Stimulated activated CD8-positive, alpha-beta memory T cell treated with anti-CD3 and anti-CD28 coated beads, Interleukin-4, amount 100 ng/mL, for 1 hour (primary cell): ENCODE measurements at places on chromosomes 6 and 20.

DNA sequence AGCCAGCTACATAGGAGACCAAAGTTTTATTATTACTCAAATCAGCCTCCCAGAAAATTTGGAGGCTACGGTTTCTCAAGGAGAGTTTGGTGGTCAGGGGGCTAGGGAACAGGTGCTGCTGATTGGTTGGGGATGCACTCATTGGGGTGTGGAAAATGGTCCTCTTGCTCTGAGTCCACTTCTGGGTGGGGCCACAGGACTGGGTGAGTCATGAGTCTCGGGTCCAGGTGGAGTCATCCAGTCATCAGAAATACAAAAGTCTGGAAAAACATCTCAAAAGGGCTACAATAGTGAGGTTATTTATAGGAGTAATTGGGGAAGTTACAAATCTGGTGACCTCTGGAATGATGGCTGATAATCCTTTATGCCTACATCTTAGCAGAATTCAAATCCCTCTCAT lies 54.3 kb upstream of the SLC22A16 start:
- no peak for DNase-seq

DNA sequence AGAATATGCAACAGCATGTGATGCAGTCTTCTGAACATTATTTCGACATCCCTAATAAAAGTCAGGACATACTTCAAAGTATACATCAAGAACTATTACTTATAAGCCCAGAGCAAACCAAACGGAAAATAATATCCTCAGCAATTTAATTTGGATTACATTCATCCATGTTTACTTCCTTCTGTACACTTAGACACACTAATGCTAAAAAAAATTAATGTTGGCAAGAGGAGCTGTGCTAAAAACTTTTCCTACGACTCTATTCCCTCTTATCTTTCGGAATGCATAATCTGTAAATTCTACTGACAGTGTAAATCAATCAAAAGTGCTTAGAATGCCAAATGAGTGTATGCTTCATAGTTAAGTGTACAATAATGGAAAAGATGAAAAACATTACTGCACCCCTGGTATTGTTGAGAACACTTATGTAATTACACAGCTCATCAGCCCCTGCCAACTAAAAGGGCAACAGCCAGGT lies 301.2 kb upstream of the HSF2 start:
- no peak for DNase-seq

GRCh38 chr6:79842376-79843040 lies 104.8 kb downstream of the ELOVL4 start:
- no peak for DNase-seq

GRCh38 chr6:23184351-23184750 lies 615.0 kb downstream of the HDGFL1 start:
- no peak for DNase-seq

- no peak for DNase-seq
Observed at GRCh38 chr20:31740208-31740607, 1.1 kb downstream of the TPX2 start.

- DNase-seq, result no peak
Observed at GRCh38 chr20:17642404-17643269, 39.4 kb downstream of the RRBP1 start.

- DNase-seq, result peak; percentile 39
Observed at GRCh38 chr20:59495894-59496510, 108.3 kb upstream of the PHACTR3 start.

DNA sequence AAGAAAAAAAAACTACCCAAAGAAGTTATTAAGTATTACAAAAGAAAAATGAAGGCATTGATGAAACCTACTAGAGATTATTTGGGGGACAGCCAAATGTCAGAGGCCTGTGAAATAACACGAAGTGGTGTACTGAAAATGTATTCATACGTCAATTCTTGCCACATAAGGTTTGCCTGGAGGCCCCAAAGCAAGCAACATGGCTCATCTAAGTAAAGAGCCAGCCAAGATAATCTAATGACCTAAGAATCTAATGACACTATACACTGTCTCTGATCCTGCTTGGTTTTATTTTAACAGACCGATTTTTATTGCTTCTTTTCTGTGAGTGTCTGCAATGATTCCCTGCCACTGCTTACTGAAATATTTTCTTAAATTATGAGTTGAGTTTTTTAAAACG lies 34.7 kb downstream of the FILIP1 start:
- no peak for DNase-seq

- no peak for DNase-seq
Observed at GRCh38 chr20:62272200-62272599, 30.6 kb upstream of the ADRM1 start.

GRCh38 chr6:89310929-89311328 lies 4.2 kb downstream of the GABRR2 start:
- no peak for DNase-seq

DNA sequence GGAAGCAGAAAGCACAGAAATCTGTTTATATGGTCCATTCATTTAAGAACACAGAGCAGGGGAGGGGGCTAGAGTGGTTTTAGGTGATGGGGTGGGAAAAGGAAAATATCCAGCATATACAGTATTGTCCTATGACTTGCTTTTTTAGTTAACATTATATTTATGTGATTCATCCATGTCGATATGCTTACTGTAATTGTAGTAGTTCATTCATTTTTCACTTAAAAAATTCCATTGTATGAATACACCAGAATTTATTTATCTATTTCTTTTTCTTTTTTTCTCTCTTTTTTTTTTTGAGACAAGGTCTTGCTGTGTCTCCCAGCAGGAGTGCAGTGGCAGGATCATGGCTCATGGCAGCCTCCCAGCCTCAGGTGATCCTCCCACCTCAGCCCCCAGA lies 9.6 kb upstream of the PRIM2 start:
- DNase-seq, result no peak

DNA sequence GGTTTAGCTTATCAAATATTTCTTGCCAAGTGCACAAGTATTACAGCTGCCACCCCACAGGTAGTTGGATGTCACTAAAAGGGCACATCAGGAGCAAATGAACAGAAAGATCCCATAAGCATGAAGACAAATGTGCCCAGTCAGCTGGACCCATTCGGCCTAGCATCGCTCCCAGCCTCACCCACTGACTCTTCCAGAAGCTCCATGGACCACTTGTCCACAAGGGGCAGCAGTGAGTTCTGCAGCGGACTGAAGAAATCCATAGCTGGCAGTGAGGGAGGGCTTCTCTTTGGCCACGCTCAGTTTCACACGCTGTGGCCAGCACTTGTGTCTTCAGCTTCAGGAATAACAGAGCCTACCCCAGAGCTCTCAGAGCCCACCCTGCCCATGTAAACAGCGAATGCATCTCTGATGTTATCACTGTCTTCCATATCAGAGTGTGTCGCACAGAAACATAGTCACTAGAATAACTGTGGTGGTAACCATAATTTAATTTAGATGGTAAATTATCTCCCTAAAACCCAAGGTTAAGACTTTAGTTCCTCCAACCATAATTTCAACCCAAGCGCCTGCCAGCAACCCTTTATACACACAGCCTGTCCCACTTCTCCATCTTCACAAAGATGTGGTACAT lies 15.8 kb downstream of the CGA start:
- DNase-seq, result no peak

- DNase-seq, result no peak
Observed at GRCh38 chr6:17877895-17878440, 109.5 kb downstream of the KIF13A start.

GRCh38 chr6:126909493-126909892 lies 209.0 kb upstream of the RSPO3 start:
- DNase-seq, result no peak

GRCh38 chr20:47814632-47815415 lies 29.5 kb upstream of the SULF2 start:
- DNase-seq, result no peak

- DNase-seq, result no peak
Observed at GRCh38 chr6:110246900-110247546, 66.8 kb downstream of the CDC40 start.

GRCh38 chr20:54344832-54345231 lies 130.6 kb upstream of the DOK5 start:
- DNase-seq, result no peak

DNA sequence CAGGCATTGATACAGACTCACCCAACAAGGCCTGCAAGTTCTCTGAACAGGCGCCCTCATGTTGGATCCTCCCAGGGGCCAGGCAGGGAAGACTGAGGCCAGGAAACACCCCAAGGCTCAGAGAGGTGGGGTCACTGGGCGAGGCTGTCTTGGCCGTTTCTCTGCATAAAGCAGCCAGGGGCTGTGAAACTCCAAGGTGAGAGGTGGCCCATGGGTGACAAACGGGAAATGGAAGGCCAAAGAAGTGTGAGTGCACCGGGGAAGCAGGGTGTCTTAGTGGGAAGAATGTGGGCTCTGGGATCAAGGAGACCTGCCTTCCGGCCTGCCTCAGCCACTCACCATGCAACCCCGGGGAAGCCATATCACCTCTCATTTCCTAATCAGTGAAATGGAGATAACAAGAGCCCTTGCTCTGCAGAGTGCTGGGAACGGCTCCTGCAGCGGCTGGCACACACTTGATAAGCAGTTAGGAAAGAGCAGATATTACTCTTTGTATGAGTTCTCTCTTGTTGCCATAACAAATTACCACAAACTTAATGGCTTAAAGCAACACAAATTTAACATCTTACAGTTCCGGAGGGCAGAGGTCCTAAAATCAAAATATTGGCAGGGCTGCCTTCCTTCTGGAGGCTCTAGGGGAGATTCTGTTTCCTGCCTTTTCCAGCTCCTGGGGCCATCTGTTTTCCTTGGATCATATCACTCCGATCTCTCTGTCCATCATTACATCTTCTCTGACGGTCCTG lies 168.6 kb downstream of the NFATC2 start:
- DNase-seq, result no peak

- no peak for DNase-seq
Observed at GRCh38 chr6:70060680-70061079, 194.3 kb downstream of the COL19A1 start.
